ENCODE measurements at places on chromosomes 13 and 19.

GRCh38 chr13:112639521-112639920 is 50.3 kb upstream of the ATP11A start:
- DNase-seq, result no peak

- DNase-seq, result no peak
Observed at GRCh38 chr13:84777316-84777715, 895.0 kb upstream of the SLITRK1 start.

DNA sequence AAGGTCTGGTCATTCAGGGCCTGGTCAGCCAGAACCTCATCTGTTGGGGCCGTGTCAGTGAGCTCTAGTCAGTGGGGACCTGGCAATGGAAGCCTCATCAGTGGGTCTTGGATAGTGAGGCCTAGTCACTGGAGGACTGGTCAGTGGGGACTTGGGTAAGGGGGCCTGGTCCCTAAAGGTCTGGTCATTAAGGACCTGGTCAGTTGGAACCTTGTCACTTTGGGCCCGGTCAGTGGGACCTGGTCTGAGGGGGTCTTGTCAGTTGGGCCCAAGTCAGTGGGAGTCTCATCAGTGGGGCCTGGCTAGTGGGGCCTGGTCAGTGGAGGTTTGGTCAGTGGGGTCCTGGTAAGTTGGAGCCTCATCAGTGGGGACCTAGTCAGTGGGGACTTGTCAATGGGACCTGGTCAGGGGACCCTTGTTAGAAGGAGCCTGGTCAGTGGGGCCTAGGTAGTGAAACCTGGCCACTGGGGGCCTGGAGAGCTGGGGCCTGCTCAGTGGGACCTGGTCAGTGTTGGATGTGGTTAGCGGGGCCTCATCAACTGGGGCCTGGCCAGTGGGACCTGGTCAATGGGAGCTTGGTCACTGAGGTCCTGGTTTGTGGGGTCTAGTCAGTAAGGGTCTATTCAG is 43.7 kb upstream of the TPM4 start:
- no peak for DNase-seq

DNA sequence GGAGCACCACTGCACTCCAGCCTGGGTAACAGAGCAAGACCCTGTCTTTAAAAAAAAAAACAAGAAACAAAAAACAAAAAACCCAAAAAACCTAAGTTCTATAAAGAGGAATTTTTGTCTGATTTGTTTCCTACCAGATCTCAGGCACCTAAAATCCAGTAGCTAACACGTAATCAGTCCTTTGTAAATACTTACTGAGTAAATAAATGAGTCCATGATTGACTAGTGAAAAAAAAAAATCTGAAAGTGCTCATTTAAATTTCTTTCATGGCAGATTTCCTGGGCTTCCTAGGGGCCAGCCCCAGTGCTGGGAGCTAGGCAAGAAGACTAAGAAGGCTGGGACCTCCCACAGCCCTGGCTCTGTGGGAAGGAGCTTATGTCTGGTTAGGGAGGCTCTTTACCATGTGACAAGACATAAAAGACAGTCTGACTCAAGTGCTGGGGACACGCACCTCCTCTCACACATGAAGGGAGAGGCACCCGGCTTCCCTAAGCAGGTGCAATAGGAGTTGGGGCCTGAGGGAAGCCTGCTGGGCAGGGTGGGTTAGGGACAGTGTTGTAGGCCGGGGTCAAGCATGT is 22.5 kb downstream of the LIG1 start:
- DNase-seq, result no peak

DNA sequence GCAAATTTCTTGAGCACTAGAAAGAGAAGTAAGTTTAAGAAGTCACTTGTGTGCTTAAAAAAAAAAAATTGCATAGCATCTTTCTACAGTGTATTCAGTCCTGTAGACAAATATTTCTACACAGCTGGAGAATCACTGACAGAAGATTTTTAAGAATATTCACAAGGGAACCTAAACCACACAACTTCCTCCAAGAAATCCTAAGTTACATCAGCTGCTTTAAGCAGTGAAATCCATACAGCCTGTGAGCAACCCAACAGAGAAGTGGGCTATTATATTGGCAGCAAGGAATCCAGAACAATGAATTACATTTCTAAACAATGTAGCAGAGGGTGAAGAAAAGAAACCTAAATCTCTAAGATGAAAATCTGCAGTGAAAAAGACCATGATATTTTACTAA is 1.5 kb downstream of the DOCK9 start:
- DNase-seq, result no peak

Data from stimulated activated CD8-positive, alpha-beta memory T cell treated with anti-CD3 and anti-CD28 coated beads, Interleukin-12 subunit alpha, Interleukin-12 subunit beta, amount 100 ng/mL, for 1 hour (primary cell).